Bronchial epithelial cell (primary cell): ENCODE measurements at places on chromosomes 5 and 9.

DNA sequence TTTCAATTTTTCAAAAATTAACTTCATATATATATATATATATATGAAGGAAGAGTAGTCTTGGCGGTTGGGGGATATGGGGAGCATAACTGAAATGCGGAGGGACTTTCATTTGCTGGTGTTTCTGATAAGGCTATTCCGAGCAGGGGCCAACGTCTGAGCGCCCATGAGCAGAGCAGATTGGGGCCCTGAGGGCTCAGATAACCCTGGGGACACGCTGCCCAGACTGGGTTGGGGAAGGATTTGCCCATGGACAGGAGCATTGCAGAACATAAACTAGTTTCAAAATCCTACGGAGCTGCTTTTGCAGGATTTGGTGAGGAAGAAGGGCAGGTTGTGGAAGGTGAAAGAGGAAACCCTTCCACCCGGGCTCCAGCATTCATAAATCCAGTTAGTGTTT lies 240.2 kb downstream of the IRX1 start:
- no peak for DNase-seq

DNA sequence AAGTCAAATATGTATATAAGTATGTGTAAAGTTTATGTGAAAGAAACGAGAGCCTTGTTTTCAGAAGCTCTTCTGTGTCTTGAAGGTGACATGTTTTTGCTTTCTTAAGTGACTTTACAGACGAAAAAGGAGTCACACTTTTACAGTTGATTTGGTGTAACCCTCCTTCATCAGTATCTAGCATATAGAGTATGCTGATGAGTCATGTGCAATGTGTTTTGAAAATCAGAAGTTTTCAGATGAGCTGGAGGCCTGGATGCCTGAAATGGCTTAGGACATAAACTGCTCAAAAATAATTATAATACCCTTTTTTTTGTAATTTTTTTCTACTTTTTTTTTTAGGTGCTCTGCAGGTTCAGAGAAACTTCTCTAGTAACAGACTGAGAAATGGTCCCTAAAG lies 209.5 kb downstream of the CD180 start:
- peak; percentile 38 for DNase-seq

GRCh38 chr5:158819095-158819494 lies 280.6 kb downstream of the EBF1 start:
- DNase-seq, result no peak

DNA sequence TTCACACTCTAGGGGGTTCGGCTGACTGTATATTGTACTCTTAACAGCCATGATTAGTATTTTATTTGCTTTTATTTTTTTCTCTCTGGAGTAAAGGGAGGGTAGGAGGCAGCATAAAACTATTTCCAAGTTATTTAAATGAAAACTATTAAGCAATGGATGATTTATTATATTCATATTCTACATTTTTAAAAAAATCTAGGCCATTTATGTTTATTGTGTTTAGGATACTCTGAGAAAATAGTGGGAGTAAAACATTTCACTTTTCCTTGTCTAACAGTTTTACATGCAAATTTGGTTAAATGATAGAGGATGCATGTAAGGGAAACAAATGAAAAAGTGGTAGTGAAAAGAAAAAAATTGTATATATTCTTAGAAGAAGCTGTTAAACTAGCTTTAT lies 276.3 kb downstream of the GAS1 start:
- no peak for DNase-seq

DNA sequence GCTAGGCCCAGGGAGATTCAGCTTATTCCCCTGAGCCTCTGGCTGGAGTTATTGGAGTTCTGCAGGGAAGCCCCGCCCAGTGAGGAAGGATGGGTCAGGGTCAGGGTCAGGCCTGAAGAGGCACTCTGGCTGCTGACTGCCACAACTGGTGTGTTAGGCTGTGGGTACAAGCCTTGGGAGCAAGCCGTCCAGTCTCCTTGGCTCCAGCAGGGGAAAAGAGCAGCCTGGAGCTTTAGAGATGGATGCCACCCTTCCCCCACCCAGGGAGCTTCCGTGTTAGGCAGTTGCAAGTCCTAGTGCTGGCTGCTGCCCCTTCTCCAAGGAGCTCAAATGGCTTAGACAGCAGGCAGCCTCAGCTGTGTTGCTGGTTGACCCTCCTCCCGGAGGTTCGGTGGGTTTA lies 34.4 kb upstream of the TAF11L2 start:
- no peak for DNase-seq

- DNase-seq, result no peak
Measured at GRCh38 chr5:103866169-103866568, 303.6 kb upstream of the NUDT12 start.

DNA sequence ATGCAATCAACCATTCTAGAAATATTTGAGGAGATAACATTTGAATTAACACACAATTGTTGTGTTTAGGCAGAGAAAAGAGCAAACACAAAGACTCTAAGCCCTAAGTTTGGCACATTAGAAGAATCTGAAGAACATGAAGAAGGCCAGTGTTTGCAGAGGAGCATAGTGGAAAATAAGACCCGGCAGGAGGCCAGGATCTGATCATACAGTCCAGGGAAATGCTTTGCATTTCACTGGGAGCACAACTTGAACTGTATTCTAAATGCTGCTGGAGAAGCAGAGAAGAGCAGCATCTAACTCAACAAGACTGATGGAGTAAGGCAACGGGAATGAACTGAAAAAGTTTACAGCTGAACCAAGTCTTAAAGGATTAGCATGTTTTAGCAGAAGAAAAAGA lies 463.4 kb downstream of the ZNF608 start:
- DNase-seq, result no peak
